ENCODE measurements at places on chromosomes 5 and 9.

- DNase-seq = no peak
These were observed 1.1 kb upstream of the OTULINL start for GRCh38 chr5:14580398-14581034.

- no peak for DNase-seq
These were observed 287.1 kb upstream of the ZNF462 start for GRCh38 chr9:106575823-106576222.

DNA sequence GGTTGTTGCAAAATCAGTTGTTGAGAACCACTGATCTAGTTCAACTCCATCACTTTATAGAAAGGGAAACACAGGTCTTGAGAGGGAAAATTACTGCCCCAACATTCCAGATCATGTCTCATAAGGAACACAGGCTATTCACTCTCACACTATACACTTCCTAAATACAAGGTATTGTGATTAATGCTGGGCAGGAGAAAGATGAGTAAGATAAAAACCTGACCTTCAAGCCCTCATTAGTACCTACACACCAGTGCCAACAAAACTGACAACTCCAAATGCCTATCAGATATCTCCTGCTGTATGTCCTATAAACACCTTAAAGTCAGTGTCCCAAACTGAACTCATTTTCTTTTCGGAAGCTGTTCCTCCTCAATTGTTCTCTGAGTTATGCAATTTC, 8.2 kb downstream of the GNE start:
- no peak for DNase-seq

DNA sequence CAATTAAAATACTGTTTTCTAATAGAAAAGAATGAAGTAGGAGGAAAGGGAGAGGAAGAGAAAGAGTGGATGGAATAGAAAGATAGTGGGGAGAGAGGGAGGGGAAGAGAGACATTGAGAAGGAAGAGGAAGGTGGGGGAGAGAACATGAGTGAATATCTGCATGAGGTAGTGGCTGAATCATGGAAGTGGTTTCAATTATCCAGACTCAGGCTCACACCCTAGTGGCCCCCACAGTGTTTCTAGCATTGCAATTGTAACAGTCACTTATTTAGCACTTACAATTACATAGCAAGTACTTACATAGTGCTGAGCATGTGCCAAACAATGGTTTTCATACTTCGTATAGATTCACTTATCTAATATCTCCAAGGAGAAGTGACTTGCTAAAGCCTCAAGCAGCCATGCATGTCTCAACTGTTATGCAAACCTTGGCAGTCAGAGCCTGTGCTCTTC, 72.7 kb downstream of the CAST start:
- DNase-seq = peak; percentile 84

DNA sequence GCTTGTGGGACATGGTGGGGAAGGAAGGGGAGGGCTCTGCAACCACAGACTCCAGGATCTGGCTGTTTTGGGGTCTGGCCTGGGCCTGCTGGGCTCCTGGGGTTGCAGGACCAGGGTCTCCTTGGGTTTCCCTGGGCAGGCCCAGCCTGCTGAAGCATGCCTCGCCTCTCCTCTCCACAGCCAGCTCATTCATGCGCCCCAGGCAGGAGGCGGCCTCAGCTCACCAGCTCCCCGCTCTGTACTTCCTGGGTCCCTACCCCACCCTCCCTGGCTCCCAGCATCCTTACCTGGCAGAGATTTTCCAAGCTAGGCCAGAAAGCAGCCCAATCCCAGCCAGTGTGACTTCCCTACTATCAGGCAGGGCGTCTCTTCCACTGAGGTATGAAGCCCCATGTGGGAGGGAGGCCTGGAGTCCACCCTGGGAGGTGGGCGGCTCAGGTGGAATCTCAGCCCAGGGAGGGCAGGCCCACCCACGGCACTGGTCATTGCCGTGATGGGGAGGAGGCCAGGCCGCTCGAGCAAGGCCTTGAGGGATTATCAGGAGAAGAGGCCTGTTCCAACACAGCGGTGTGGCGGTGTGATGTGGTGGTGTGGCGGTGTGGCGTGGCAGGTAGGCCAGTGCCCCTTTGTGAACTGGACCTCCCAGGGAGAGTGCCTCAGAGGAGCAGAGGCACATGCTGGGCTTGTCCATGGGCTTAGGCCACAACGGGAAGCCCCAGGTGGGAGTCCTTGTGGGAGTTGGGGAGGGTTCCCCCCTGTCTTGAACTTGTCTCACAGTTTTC, 103.4 kb downstream of the DAB2IP start:
- DNase-seq = no peak

- no peak for DNase-seq
These were observed 32.9 kb upstream of the FAM120AOS start for GRCh38 chr9:93486268-93486667.

DNA sequence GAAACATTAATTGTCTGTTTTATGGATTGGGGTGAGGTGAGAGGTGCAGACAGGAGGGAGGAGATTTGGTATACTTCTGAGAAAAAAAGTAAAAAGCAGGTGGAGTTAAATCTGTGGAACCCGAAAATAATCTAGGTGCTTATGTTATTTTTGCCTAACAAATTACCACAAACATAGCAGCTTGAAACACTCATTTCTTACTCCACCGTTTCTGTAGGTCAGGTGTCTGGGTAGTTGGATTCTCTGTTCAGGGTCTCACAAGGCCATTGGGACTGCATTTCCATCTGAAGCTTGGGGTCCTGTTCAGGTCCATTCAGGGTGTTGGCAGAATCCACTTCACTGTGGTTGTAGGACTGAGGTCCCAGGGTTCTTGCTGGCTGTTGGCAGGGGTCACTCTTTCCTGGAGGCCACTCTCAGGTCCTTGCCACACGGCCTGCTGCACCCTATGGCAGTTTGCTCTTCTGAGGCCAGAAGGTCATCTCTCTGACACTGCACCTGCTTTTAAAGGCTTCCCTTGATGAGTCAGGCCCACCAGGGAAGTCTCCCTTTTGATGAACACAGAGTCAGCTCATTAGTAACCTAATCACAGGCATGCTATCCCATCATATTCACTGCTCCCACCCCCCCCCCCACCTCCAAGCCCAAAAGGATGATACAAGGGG, 82.2 kb downstream of the TRIO start:
- DNase-seq = no peak

- no peak for DNase-seq
These were observed 1041.8 kb upstream of the ARRDC3 start for GRCh38 chr5:92424785-92425426.

DNA sequence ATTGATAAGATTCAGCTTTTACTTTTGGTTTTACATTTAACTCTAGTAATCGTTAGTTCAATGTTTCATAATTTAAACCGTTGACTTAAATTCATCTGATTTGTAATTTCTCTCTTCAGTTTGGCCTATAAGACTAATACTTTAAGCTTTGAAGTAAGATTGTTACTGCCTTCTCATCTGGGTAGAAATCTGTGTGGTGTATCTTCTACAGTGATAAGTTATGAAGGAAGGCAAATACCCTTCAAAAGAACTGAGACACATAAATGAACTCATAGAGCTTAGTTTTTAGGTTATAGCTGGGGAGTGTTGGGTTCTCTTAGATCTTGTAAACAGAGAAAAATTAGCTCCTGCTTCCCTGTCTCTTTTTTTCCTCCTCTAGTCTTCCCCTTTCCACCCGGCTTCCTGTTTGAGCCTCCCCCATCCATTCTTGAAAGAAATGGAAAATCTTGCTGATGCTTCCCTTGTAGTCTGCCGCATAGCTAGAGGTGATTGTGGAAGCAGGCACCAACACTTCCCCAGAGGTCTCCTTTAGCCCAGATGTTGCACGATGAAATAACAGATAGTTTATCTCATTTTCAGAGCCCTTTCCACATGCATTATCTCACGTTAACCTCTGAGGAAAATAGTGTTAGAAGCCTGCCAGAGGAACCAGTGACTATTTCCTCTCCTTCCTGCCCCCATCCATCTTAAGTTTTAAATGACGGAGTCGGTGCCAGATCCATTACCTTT, 2.0 kb upstream of the F2RL2 start:
- DNase-seq = no peak

GRCh38 chr5:150085950-150086715, at the start of gene CSF1R:
Gene CSF1R, minus strand, starts transcription at chr5:150086554. Its CDS starts 127 bp downstream, at chr5:150086427.
- DNase-seq = no peak

- DNase-seq = no peak
These were observed 84.7 kb upstream of the DHFR start for GRCh38 chr5:80739496-80739895.

DNA sequence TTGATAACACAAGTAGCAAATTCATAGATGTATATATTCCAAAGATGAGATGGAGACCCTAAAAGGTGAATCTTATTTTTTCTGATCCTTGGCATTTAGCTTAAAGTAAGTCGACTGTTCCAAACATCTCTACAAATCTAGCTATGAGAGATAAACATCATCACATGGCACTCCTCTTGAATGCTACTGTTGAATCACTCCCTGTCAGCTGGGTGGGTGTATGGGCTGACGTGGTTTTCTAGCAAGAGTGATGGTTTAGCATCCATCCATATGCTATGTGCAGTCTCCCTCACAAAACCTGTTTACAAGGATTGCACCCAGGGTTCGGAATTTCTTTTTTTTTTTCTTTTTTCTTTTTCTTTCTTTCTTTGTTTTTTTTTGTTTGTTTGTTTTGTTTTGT, 13.8 kb downstream of the ACO1 start:
- peak; percentile 34 for DNase-seq

DNA sequence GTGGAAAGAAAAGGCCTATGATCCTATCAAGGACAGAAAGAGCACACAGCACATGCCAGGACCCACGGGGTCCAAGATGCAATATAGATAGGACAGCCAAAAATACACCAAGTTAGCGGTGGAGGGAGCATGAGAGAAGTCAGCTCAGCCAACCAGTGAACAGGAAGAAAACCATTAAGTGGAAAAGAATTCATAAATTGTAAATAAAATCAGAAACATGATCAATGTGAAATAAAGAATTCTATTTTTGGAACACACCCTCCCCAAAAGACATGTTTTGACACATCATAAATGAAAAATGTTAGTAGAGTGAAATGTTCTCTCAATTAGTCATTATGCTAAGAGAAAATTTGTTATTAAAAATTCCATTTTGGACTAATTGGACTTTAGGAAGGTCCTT, 35.6 kb downstream of the ATPSCKMT start:
- DNase-seq = peak; percentile 16

DNA sequence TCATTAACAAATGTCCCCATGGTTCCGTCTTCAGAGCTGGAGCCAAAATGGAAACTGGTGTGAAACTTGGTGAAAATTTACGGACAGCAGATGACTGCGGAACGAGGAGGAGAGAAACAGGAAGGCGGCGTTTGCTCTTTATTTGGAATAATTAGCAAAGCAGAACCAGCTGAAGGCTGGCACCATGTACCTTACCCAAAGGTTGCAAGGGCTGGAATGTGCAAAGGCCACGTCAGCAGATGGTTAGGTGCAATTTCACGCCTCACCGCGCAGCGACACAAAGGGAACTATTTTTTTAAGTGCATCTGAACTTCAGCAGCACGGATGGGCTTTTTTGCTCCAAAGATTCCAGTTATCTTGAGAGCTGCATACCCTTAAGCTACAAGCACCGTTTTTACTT, 127.4 kb downstream of the COL23A1 start:
- DNase-seq = peak; percentile 42

DNA sequence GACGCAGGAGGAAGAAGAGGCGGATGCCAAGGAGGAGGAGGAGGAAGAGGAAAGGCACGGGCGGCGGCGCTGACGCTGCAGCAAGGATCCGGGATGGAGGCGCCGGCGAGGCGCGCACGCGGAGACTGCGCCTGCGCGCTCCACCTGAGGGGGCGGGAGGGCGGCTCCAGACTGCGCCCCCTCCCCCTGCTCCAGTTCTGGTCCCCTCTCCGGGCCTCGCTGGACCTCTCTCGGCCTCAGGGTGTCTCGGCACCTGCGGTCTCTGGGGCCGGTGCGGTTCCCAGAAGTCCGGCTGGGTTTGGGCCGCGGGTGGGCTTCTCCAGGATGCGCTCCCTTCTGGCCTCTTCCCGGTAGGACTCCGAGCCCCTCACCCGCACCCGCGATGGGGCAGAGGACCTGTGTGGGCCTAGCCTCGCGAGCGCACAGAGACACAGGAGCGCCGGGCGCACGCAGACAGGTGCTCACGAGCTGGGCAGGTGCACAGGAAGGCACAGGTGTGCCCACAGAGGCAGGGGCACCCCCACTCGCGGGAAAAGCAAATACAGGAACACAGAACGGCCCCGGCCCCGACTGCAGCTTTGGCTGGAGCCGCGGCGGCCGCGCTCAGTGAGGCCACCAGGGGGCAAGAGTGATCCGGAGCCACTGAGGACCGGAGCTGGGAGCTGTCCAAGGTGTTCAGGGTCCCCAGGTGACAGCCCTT, at the start of gene NPDC1:
Gene NPDC1, minus strand, starts transcription at position 90 of the 700 bp plus-strand sequence. CDS start 188 bp downstream, outside the sequence.
- DNase-seq = peak; percentile 54

Measured in fibroblast of skin of abdomen (primary cell).